ENCODE measurements at places on chromosomes 1 and 21. TPM values are rescaled to one million over a fixed set of nuclear protein-coding genes. Genes with fewer than 3 reads are reported as not detected.

- DNase-seq: peak; percentile 22
These were observed 34.7 kb upstream of the COL6A2 start for GRCh38 chr21:46063227-46063626.

DNA sequence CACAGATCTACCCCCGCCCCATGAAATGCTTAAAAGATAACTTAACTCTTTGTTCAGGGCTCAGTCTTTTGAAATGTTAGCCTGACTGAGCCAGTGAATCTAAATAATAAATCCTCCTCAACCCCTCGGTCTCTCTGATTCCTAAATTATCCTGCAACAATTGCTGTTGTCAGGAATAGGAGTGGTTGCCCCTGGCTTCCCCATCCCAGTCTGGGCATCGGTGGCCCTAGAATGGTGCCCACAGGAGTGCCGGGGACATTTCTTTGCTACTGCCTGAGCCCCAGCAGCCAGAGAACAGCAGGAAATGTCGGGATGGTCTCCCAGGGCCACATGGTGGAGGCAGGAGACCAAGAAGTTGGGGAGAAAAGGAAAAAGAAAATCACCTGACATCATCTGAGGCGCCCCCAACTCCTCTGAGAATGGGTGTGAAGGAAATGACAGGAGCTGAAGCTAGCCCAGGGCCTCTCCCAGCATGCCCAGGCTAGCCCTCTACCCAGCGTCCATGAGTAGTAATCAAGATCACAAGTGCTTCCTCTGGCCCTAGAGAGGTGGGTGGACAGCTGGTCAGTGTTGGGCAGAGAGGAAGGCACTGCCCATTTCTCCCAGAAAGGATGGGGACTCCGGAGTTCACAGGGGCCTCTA lies 1.6 kb downstream of the PADI4 start:
- no peak for DNase-seq

GRCh38 chr1:219247441-219247840 lies 73.8 kb downstream of the LYPLAL1 start:
- no peak for DNase-seq

The POLR3GL gene
- total RNA-seq: 35.2 TPM
